ENCODE measurements at places on chromosomes 5 and 9. TPM values are rescaled to one million over a fixed set of nuclear protein-coding genes. Genes with fewer than 3 reads are reported as not detected.

Gene IGFBPL1
- total RNA-seq = not detected

Gene SH3RF2
- 0.40 TPM for total RNA-seq

Gene PTGER4
- 45.7 TPM for total RNA-seq

Gene NR5A1
- not detected for total RNA-seq

Gene FOXD1
- total RNA-seq = not detected

Gene BRD8
- 74.6 TPM for total RNA-seq

Gene TICAM2
- total RNA-seq = 1.1 TPM

Gene HSPA5
- total RNA-seq = 124 TPM

Gene SLC36A3
- total RNA-seq = not detected

Gene HTR1A
- not detected for total RNA-seq

Gene DMRT3
- total RNA-seq = not detected

Gene SURF6
- 17.3 TPM for total RNA-seq

Gene RNF208
- total RNA-seq = 2.7 TPM

Gene DEPDC1B
- total RNA-seq = 46.7 TPM

Data from activated CD4-positive, alpha-beta T cell treated with anti-CD3 and anti-CD28 coated beads, Interleukin-2, amount 10 ng/mL, durations not matched to agents 7 days and 5 days (primary cell).